Gastroesophageal sphincter (tissue), 4 donors: ENCODE measurements at places on chromosomes 6 and 20.

- ATAC-seq = no peak
Observed at GRCh38 chr20:51386586-51386985, 155.9 kb downstream of the NFATC2 start.

GRCh38 chr6:165889636-165890403 lies 226.8 kb upstream of the PDE10A start:
- ATAC-seq = peak; percentile 49

- ATAC-seq = no peak
Observed at GRCh38 chr6:14751645-14752175, 494.2 kb upstream of the JARID2 start.

DNA sequence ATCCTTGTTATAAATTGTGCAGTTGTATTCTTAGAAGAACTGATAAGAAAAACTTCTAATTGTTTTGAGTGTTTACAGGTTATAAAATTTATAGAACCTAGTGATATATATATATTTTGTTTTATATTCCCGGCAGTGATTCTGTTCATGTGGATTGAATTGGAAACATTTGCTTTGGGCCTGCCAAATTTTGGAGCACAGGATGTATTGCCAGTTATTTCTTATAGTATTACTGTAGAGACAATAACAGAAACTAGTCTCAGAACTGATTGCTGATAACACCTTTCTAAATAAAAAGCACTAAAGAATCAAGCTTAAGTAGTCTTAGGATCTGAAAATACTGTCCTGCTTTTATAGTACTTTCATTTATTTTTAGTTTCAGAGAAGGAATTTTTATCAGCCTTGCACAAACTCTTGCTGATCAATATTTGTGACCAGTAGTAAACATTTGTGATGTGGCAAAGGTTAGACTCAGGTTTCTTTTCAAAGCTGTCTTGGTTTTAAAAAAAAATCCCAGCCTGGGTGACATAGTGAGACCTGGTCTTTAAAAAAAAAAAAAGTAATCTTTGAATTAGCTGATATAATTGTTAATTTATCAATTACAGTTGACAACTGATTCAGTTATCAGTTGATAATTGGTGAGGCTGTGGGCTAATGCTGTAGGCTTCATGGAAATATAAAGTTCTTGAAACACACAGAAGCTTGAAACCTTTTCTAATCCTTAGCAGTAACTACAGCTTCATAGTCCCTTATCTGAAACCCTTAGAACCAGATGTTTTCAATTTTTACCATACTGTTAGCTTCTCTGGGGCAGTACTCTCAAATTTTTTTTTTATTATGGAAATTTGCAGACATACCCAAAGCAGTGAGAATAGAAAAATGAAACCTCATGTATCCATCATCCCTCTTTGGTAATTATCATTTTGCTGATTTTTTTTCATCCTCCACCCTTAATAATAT lies 42.4 kb downstream of the RNGTT start:
- ATAC-seq = no peak

DNA sequence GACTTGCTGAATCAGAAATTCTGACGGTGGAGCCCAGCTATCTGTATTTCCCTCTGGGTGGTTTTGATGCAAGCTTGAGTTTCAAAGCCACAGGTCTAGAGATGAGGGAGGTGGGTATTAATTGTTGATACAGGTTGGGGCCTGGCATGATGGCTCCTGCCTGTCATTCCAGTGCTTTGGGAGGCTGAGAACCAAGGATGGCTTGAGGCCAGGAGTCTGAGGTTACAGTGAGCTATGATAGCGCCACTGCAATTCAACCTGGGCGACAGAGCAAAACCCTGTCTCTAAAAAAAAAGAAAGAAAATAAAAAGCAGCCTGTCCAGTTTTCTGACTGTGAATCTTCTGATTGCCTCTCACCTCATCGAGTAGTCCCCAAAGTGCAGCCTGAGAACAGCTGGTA lies 184.8 kb upstream of the SASH1 start:
- no peak for ATAC-seq

DNA sequence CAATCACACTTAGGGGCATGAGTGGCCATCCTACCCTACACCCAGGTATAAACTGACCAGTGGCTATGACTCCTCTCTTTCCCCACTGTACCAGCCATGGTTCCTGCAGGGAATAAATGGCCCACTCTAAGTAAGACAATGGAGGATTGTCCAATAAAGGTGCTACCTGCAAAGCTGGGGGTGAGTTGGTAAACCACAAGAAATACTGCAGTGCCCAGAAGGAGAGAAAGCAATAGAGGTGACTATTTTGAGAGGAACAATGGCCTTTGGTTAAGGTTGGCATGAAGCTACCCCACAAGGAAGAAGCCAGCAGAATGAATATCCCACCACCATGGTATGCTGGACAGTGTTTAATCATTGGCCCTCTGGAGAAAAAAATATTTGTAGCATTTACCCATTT lies 233.3 kb upstream of the ECI2 start:
- no peak for ATAC-seq

GRCh38 chr6:12555267-12555666 lies 161.3 kb upstream of the PHACTR1 start:
- ATAC-seq = no peak

GRCh38 chr20:25676164-25676809 lies 20.4 kb downstream of the ZNF337 start:
- ATAC-seq = no peak
